ENCODE measurements at places on chromosomes 6 and 20.

DNA sequence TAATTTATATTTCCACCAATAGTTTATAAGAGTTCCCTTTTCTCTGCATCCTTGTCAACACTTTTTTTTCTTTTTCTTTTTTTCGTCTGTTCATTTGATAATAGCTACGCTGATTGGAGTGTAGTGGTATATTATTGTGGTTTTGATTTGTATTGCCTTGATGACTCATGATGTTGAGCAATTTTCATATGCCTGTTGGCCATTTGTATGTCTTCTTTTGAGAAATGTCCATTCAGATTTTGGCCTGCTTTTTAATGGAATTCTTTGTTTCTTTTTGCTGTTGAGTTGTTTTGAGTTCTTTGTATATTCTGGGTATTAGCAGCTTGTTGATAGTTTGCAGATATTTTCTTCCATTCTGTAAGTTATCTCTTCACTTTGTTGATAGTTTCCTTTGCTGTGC is 773.4 kb downstream of the KIF16B start:
- DNase-seq: no peak

- DNase-seq: no peak
Measured at GRCh38 chr20:17161673-17162481, 65.0 kb upstream of the PCSK2 start.

DNA sequence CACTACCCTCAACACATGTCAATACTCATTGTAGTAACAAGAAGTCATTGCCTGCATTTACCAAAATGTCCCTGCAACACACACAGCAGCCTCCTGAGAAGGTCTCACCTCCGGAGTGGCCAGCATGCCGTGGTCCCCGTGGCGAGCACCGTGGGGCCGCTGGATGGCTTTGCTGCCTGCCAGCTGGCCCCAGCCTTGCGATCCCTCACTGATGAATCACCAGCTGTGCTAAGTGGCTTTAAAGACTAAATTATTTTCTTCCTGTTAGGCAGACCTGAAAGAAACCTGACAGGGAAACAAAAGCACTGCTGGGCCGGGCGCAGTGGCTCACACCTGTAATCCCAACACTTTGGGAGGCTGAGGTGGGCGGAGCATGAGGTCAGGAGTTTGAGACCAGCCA is 306.7 kb downstream of the CDH4 start:
- no peak for DNase-seq

- no peak for DNase-seq
Measured at GRCh38 chr6:110158479-110158878, 21.0 kb downstream of the WASF1 start.

DNA sequence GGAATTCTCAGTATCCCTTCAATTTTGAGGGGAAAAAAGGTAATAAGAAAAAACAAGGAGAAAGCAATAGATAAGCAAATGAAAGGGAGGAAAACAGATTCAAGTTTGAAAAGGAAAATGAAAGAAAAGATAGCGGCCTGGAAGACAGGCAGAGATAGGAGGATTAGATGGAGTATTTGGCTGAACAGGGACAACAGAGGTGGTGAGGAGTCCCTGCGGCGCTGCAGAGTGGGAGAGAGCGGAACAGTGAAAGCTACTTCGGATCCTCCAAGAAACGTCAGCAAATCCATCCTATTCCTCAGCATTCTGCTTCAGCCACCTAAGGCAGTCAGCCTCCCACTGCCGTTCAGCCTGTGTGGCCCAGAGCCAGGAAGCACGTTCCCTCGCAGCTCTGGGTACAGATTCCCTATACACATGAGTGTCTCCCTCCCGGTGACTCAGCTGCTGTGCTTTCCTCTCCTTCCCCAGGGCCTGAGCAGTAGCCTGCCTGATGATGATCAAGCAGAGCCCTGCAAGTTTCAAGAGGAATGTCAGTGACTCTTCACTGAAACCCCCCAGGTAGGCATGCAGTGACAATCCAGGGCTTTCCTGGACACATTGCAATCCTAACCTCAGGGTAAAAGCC is 43.4 kb upstream of the CDYL start:
- DNase-seq: peak; percentile 37

- peak; percentile 95 for DNase-seq
Measured at GRCh38 chr6:27688014-27688586, 215.2 kb upstream of the ZNF184 start.

Measured in esophagus muscularis mucosa (tissue), 4 donors.